Thoracic aorta (tissue), 2 donors: ENCODE measurements at places on chromosomes 13 and 19.
A peak's percentile ranks its signal among the peaks of the same experiment; 100 is the strongest.

DNA sequence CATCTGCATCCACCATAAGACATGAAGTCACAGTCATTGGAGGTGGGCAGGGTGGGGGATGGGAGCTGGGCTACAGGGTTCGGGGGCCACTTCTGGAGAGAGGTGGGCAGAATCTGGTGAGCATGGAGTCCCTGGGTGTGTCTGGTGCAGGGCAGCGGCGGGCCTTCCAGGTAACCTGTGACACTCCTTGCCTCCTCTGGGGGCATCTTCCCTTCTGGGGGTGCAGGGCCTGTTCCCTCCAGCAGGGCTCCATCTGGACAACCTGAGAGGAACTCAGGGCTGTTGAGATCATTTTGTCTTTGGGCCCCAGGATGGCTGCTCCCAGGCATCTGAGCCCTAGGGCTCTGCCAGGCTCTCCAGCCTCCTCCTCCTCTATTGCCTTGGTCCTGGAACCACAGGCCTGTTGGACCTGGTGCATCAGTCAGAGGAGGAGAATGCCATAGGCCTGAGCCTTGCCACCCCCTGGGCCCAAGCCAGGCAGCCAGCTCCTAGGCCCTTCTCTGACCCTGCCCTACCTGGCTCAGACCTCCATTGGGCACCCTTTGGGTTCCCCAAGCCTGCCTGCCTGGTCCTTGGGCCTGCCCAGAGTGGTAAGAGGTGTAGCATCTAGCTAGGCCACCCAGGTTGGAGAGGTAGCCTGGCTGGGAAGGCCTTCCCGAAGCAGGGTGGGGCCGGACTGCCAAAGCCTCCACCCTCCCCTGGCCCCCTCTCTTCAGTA is 13.4 kb downstream of the LYL1 start:
- H3K36me3 ChIP-seq = peaks cover 3% of the 10 kb centered on the region
- no peak for DNase-seq

GRCh38 chr13:110132225-110132982 is 174.6 kb downstream of the COL4A1 start:
- no peak overlapping the region for H3K27ac ChIP-seq
- no peaks in the 10 kb centered on the region for H3K4me1 ChIP-seq
- H3K36me3 ChIP-seq = no peaks in the 10 kb centered on the region
- no peak overlapping the region for H3K4me3 ChIP-seq
- no peaks in the 10 kb centered on the region for H3K27me3 ChIP-seq
- DNase-seq = no peak

DNA sequence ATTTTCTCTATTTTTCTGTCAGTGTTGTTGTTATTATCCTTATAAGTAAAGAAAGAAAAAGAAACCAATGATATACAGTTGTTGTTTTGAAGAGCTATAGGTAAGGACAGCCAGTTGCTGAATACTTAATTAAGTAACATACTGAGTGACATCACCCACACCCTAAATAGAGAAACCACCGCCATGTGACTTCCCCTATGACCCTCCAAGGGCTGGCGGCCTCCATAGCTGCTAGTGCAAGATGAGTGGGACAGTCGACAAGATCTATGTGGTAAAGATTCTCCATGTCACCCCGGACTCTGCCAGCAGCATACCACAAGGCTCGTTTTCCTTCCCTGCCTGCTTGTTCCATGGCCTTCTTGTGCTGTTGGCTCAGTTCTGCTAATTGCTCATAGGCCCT is 221.1 kb downstream of the DNAJC15 start:
- H3K27ac ChIP-seq = no peak overlapping the region
- no peaks in the 10 kb centered on the region for H3K4me1 ChIP-seq
- no peak overlapping the region for H3K4me3 ChIP-seq
- H3K36me3 ChIP-seq = no peaks in the 10 kb centered on the region
- H3K27me3 ChIP-seq = no peaks in the 10 kb centered on the region
- DNase-seq = no peak

DNA sequence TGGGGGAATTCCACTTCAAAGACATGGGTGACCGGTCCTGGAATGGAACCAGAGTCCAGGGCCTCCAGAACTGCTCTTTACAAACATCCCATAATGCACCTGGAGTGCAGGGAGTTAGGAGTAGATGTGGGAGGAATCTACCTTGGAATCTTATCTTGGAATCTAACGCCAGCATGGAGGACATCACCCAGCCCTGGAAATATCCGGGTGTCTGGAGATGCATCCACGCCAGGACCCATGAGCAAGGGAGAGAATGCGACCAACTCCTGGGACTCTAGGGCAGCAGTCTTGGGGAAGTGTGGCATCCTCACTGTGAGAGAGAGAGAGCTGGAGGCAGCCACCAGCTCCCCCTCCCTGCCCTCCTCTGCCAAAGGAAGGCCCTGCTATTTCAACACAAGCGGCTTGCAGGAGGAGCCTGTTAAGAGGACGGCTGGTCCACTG is 211.8 kb downstream of the UQCRFS1 start:
- no peak overlapping the region for H3K4me3 ChIP-seq
- no peak for DNase-seq
- H3K4me1 ChIP-seq = no peaks in the 10 kb centered on the region
- H3K27ac ChIP-seq = no peak overlapping the region
- H3K27me3 ChIP-seq = no peaks in the 10 kb centered on the region

DNA sequence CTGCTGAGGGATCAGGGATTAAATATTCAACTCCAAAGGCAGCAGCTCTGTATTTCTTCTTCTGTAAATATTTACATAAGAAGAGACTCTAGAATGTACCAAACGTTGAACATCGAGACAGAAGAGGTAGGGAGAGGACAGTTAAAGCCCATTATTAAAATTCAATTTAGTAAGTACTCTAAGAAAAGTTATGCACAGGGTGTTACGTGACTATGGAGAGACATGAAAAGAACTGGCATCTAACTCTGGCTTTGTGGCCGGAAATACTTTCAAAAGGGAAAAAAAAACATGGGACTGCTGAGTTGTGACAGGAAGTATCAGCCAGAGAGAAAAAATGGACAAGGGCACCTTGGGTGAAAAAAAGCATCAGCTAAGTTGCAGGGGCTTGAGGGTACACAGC is 36.7 kb downstream of the LNX2 start:
- H3K27ac ChIP-seq = peak overlapping the region; percentile 34
- no peak for DNase-seq
- H3K4me1 ChIP-seq = no peaks in the 10 kb centered on the region
- H3K27me3 ChIP-seq = no peaks in the 10 kb centered on the region
- H3K36me3 ChIP-seq = no peaks in the 10 kb centered on the region

- H3K27me3 ChIP-seq = no peaks in the 10 kb centered on the region
- DNase-seq = no peak
- H3K36me3 ChIP-seq = no peaks in the 10 kb centered on the region
- H3K4me3 ChIP-seq = no peak overlapping the region
These were observed 70.4 kb downstream of the CEBPG start for GRCh38 chr19:33443638-33444561.

DNA sequence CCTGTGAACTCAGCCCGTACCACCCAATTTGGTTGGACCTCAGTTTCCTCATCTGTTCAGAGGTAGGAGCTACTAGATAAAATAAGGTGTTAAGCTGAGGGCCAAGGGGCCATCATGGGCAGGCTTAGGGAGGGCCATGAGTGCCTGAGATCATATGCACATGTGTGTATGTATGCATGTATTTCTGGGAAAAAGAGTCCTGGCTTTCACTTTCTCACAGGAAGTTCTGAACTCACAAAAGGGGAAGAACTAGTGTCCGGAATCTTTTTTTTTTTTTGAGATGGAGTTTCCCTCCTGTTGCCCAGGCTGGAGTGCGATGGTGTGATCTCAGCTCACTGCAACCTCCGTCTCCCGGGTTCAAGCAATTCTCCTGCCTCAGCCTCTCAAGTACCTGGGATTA is 18.9 kb downstream of the TGFB1 start:
- H3K4me3 ChIP-seq = no peak overlapping the region
- H3K4me1 ChIP-seq = no peaks in the 10 kb centered on the region
- H3K27ac ChIP-seq = peak overlapping the region; percentile 5
- no peak for DNase-seq
- H3K36me3 ChIP-seq = peaks cover 28% of the 10 kb centered on the region

DNA sequence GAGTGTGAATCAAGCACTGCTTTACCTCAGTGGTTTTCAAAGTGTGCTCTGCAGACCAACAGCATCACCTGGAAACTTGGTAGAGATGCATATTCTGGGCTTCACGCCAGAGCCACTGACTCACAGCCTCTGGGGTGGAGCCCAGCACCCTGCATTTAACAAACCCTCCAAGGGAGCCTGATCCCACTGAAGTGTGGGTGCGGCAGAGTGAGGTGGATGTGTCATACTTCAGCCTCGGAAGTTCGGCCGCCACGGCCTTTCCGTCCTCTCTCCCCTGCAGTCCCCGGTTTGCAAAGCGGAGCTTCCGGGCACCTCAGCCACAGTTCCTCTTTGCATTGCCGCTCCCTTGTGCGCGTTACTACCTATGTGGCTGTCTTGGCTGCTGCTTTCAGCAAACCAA is 33.3 kb upstream of the MICU2 start:
- DNase-seq = no peak
- no peaks in the 10 kb centered on the region for H3K27me3 ChIP-seq
- no peaks in the 10 kb centered on the region for H3K36me3 ChIP-seq
- no peak overlapping the region for H3K4me3 ChIP-seq
- no peaks in the 10 kb centered on the region for H3K4me1 ChIP-seq

- no peaks in the 10 kb centered on the region for H3K4me1 ChIP-seq
- H3K36me3 ChIP-seq = no peaks in the 10 kb centered on the region
- no peaks in the 10 kb centered on the region for H3K27me3 ChIP-seq
- H3K4me3 ChIP-seq = no peak overlapping the region
These were observed 13.1 kb downstream of the ERICH6B start for GRCh38 chr13:45602183-45603170.
